ENCODE measurements at places on chromosomes 11 and 22. TPM values are rescaled to one million over a fixed set of nuclear protein-coding genes. Genes with fewer than 3 reads are reported as not detected.

The ZNF215 gene
- total RNA-seq = 0.41 TPM

DNA sequence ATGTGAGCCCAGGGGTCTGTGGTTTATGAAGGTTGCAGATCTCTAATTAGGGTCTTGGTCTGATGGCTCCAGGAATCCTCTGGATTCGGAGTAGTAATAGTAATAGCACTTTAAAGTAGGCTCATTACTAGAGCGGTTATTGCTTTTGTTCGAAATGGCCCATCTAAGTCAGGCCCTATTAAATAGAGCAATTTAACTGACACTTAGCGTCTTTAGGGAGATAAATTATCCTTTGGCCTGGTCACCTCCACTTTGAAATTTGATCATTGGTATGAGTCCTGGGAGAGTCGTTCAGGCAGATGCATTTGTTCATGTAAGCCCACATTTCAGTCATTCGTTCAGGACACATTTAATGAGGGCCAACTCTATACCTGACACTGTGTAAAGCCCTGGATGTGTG is 54.8 kb downstream of the LDLRAD3 start:
- no peak for DNase-seq

DNA sequence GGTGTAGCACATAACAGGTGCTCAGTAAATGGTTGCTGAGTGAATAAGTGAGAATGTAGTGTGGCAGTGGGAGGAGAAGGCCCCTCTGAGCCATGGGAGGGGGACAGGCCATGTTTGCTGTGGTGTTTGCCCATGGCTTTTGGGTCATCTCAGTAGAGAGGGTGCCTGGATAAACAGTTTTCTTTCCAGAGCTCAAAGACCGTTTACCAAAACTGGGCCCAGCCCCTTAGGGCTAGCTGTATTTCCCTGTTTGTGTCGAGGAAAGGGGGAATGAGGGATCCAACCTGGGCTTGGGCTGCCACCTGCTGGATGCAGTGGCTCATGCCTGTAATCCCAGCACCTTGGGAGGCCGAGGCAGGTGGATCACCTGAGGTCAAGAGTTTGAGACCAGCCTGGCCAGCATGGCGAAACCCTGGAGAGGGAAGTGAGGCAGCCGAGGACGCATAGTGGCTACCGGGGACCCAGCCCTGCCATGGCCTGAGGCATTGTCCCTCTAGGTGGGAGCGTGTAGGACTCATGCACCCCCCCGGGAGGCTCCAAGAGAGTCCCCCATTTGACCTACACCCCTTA is 8.7 kb upstream of the LTO1 start:
- peak; percentile 38 for DNase-seq

GRCh38 chr11:116070520-116070919 is 566.3 kb upstream of the CADM1 start:
- DNase-seq = no peak

DNA sequence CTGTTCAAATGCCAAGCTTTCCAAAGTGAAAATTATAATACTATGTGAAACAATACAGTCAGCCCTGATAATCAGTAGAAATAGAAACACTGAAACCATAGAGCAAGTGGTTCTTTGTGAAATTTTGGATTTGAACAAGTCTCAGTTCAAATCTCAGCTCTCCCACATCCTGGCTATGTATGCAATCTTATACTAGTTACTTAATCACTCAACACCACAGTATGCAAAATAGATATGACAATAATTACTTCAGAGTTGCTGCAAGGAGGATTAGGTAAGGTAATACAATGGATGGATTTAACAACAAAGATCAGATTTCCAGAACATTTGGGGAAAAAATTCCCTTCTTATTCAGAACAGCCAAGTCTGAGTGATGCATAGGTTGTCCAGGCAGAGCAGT is 851.8 kb upstream of the CCDC90B start:
- no peak for DNase-seq

DNA sequence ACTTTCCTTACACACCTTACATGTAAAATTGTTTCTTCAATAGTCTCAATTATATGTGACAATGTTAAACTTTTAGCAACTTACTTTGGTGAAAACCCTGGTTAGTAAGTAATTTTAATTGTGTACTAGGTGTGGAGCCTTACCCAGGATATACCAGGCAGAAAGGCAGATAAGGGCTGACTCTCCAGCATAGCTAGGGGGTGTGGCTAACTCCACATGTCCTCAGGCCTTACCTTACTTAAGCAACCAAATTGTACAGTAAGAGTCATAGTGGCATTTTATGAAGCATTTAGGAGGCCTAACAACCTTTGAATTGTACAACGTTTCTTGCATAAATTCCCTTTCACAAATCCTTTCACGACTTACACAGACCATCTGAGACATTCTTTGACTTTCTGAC is 118.2 kb upstream of the OR9Q1 start:
- DNase-seq = no peak

Data from sigmoid colon (tissue), 7 donors.